ENCODE measurements at places on chromosomes 7 and 10.
A peak's percentile ranks its signal among the peaks of the same experiment; 100 is the strongest.

DNA sequence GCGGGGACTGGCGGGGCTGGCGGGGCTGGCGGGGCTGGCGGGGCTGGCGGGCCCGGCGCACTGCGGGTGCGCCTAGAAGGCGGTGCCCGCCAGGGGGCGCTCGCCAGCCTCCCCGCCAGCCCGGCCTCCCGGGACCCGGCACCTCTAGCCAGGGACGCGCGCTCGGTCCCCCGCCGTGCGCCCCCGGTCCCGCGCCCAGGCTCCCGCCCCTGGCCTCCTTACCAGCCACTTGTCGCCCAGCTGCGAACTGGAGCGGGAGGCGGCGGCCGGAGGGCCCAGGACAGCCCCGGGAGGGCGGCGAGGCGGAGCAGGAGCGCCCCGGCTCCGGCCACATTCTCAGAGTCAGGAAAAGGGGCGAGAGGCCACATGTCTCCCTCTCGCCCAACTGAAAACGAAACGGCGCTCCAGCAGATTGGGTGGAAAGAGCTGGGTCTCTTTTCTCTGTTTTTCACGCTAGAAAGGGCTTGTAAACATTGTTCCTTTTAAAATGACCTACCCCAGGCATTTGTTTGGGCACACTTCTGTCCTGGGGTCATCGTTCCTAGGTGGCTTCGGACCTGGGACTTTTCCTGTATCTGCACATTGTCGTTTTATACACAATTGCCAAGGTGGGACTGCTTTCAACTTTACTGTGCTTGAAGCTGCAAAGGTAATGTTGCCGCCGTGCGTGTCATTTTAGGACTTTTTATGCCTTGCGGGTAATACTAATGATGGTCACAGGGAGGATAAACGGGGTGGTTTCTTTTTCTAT lies 378 bp upstream of the PRKCQ start:
- peak; percentile 79 for DNase-seq

- DNase-seq, result no peak
Measured at GRCh38 chr7:66157060-66157459, 42.4 kb downstream of the CRCP start.

DNA sequence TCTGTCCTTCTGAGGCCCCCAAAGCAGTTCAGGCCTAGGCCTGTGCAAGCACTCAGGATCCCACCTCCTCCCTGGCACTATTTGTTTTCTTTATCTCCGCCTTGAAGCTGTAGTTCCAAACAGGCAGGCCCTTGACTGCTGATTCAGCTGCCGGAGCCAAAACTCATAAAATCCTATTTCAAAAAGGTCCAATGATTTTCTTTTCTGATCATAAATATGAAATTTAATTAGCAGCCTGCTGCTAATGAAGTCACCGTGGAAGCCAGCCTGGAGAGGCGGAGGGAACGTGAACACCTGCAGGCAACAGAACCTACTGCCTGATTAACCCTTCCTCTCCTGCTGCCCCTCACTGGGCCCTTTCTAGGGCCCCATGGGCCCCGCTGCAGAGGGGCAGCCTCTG lies 60.1 kb downstream of the CARD11 start:
- no peak for DNase-seq

DNA sequence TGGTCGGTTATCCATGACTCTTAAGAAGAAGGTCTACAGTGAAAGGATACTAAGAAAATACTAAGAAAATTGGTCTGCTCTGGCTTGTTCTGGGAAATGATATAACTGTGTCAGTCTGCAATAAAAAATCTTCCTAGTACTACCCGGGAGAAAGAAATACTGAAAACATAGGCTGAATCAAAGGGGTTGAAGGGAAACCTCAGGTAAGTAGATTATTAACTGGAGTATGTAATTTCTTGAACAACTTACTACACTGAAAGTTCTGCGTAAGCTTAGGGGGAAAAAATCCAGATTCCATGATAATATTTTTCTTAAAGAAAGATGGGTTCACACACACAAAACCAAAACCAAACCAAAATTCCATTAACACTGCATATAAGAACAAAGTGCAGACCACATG lies 143.3 kb downstream of the KMT2E start:
- DNase-seq, result no peak

- DNase-seq, result no peak
Measured at GRCh38 chr10:96831200-96831866, 765 bp upstream of the LCOR start.

- DNase-seq, result no peak
Measured at GRCh38 chr10:50419756-50420155, 168.4 kb upstream of the ASAH2 start.

DNA sequence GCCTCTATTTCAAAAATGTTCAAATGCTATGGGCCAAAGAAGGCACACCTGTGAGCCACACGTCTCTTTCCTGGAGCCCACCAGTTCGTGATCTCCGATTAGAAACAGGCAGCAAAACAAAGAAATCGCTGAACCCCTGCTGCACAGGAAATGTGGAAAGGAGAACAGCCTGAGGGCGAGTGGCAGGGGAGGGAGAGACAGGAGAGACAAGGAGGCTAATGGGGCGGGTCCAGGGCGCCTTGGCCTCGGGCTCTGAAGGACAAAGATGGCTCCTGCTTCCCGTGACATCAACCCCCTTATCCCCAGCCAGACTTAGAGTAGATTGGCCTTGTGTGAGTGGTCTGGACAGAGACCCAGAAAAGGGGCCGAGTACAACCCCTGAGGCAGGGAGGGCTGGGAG lies 62.4 kb upstream of the DOCK1 start:
- no peak for DNase-seq

GRCh38 chr10:63003816-63004453 lies 129.2 kb upstream of the NRBF2 start:
- no peak for DNase-seq

DNA sequence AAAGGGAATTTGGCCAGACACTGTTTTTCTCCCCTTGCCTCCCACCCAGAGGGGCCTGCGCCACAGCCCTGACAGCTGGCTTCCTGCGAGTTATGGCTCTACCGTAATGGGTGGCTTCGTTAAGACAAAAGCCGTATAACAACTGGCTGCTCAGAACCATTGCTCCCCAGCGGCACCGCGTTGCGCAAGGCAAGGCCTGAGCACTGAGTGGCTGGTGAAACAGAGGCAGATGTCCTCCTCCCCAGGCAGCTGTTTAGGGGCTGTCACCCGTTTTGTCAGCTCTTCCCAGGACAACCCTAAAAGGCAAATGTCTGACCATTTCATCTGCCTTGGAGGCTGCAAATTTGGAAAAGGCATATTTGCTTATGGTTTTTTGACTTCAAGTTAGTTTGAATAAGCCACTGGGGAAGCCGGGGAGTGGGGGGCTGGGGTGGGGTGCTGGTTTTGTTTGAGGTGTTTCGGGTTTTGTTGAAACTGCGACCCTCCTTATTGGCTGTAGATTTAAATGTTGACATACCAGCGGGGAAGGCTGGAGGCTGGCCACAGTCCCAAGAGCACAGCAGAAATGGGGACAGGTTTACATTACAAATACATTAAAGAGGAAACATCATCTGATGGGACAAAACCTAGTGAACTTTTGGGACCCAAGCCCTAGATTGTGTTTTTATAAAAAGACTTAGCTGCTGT lies 681 bp upstream of the SPOCK2 start:
- DNase-seq, result peak; percentile 45

DNA sequence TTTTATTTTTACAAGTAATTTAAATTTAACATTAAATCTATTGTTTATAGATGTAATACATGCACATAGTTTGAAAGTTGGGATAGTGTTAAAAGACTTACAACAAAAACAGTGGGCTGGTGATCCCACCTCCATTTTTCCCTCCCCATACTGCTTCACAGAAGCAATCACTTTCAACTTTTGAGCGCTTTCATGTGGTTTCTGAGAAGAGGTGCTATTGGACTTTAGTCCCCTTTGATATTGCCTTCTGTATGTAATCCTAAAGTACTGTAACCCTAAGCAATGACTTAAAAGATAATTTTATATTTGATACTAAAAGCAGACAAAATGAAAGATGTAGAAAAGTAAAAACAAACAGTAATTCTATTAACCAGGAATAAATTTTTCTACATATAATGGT lies 88.1 kb upstream of the FAM171A1 start:
- no peak for DNase-seq

GRCh38 chr10:52031771-52032170 lies 282.3 kb upstream of the DKK1 start:
- no peak for DNase-seq

GRCh38 chr7:114864278-114864677 lies 57.6 kb upstream of the MDFIC start:
- DNase-seq, result no peak

DNA sequence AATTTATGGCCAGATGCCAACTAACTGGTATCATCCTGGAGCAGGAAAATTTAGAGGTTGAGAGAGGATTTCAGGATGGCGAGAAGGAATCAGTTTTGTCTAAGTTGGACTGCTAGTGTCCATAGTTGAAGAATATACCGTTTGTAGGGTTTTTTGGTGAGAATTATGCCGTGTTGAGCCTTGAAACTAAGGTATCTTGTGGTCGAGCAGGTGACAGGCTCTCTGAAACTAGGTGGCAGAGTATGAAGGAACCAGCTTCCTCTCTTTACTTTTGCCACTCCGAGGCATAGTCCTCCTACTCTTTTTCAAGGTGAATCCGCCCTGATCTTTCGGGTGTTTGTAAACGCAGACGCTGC lies 9.7 kb downstream of the MDFIC start:
- DNase-seq, result no peak

- no peak for DNase-seq
Measured at GRCh38 chr10:55330486-55330885, 529.5 kb upstream of the PCDH15 start.

DNA sequence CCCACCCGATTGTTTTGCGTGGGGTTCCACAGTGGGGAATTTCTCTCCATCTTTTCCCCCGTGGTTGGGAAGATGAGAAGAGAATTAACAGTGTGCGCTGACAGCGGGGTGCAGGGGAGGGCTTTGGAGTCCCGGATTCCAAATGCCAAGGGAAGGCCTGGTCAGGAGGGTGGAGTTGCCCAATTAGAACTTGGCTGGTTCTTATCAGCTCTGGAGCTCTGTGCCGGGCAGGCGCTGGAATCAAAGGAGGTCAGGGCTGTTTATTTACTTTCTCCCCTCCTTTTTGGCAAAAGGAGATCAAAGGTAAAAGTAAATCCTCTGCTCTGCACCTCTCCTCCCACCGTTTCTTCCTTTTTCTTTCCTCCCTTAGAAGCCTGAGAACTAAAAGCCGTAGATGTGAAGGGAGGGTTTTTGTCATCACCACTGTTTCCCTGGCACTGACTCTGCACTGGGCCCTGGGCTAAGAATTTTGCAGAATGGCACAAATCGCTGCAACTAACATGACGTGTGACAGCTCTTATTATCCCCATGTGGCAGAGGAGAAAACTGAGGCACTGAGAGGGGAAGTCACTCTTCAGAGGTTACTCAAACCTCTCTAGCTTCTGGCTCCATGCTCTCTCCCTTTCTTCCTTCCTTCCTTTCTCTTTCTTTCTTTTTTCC lies 95.2 kb upstream of the ZNF716 start:
- no peak for DNase-seq

DNA sequence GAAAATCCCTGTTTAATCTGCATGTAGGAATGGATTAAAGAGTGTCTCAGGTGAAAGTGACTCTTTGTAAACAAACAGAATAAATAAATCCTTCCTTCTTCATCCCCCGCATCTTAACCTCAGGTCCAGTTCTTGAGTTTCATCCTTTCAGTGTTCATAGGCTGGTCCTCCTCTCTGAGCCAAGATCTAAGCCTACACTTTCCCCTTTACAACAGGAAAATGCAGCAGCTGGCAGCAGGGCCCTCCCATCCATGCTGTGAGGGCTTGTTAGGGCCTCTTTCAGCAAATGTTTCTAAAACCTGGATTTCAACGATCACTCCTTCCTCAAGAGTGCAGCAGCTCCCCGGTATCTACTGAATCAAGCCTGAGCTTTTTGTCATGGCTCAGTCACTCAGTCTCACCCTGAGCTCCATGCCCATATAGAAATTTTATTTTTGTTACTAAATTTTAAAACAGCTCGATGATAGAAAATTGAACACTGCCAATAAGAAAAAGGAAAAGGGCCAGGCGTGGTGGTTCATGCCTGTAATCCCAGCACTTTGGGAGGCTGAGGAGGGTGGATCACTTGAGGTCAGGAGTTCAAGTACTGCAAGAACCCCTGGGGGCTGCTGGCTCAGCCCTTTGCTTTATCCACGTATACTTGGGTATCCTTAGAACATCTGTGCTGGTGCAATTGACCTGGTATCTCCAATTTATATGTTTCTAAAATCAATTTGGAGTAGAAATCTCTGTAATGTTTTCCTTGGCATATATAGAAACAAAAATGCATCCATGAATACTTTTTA lies 15.6 kb downstream of the BLNK start:
- no peak for DNase-seq

DNA sequence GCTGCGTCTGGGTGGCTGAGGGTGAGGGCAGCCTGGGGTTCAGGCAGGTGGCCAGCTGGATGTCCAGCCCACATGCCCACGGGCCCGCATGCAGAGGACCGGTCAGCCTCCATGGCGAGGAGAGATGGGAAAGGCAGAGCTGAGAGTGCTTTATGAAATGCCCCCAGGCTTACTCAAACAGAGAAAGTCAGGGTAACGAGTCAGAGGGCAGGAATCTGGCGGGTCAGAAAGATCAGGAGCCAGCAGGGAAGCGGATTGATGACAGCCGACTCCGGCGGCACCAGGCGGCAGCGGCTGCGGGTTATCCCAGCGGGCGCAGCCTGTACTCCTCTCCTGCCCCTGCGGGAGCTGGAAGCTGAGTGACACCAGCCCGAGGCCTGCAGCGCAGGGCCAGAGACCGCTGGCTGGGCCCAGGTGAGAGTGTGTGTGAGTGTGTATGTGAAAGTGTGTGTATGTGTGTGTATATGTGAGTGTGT lies 13.4 kb downstream of the SLC13A4 start:
- DNase-seq, result no peak

DNA sequence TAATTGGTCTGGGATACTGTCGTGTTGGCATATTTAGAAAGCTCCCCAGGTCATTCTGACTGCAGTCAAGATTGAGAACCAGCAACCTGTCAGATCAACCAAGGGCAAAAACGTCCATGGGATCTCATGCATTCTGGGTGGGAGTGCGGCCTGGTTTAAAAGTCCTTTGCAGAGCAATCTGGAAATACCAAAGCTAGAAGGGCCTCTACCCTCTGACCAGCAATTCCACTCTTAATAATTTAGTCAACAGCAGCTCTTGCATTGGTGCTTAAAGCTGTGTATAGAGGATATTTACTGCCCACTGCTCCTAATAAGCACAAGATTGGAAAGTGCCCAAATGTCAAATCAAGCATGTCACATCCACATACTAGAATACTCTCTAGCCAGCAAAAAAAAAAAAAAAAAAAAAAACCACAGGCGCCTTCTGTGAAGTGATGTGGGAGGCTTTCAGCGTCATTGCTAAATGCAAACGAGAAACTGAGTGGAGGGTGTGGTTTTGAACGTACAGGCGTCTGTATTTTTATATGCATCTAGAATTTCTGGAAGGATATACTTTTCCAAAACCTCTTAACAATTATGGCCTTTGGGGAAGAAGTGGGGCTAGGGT lies 44.8 kb upstream of the HSPA12A start:
- no peak for DNase-seq

GRCh38 chr10:24850727-24851296 lies 101.6 kb downstream of the PRTFDC1 start:
- DNase-seq, result no peak

- no peak for DNase-seq
Measured at GRCh38 chr10:46298477-46299285, 11.9 kb downstream of the ANTXRL start.
